Activated T-cell treated with anti-CD3 and anti-CD28 coated beads for 24 hours (primary cell): ENCODE measurements at places on chromosomes 5 and 9.

DNA sequence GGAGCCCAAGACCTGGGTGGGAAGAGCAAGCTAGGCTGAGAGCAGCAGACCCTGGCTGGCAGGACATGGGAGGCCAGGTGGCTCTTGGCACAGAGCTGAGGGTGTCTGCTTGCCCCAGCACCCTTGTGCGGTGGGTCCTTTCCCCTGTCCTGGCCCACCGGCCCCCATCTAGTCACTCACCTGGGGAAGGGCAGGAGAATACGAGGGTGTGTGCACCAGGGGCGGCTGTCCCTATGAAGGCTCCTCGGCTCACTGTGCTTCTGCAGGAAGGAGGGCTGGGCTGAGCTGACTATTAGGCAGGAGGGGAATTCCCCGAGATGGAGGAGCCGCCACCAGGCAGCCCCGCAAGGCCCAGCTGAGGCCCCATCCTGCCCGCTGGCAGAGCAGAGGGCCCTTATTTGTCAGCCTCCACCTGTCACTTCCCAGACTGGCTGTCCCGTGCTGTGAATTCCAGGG is 6.1 kb upstream of the TNIP1 start:
- peak; percentile 71 for DNase-seq

DNA sequence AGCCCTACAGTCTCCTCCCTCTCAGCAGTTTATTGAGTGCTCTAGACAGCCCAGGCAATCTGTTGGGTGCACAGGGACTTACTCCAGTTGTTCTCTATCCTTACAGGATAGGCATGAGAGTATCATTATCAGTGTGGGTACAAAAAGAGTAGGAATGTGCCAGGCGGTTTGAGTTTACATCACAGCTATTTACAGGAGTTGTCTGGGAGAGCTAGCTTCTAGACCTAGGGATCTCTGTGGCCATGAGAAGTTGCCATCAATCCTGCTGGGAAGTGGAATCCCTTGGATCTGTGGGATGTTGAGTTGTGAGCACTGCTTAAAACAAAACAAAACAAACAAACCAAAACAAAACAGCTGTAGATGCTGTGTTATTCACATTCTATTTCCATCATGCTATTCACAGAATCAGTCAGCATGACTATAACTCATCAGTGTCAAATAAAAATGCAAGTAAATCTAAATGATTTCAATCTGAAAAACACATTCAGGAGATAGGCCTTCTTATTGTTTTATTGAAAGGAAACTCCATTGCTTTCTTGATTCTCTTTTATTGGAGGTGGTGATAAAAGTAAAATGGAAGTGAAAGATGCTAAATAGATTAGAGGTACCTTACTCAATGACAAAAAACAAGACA is 552.4 kb upstream of the ZNF608 start:
- no peak for DNase-seq

DNA sequence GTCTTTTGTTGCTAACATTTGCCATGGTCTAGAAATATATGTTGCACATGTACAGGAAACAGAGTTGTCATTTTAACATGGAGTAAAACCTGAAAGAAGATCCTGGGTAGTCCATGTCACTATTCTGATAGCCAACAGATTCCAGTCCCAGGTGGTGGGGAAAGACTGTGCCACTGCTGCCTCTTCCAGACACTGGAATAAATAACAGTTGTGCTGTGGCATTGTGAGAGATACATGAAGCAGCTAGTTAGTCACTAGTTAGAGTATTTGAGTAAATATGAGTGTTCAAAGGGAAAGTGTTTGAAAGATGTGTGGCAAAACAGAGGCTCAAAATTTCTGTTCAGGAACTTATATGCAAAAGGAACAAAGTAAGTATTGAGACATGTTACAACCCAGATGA is 1408.3 kb downstream of the EFNA5 start:
- no peak for DNase-seq

GRCh38 chr5:154898210-154898609 is 39.8 kb downstream of the CNOT8 start:
- no peak for DNase-seq

- DNase-seq = no peak
Measured at GRCh38 chr5:134937526-134937925, 30.2 kb upstream of the CATSPER3 start.

DNA sequence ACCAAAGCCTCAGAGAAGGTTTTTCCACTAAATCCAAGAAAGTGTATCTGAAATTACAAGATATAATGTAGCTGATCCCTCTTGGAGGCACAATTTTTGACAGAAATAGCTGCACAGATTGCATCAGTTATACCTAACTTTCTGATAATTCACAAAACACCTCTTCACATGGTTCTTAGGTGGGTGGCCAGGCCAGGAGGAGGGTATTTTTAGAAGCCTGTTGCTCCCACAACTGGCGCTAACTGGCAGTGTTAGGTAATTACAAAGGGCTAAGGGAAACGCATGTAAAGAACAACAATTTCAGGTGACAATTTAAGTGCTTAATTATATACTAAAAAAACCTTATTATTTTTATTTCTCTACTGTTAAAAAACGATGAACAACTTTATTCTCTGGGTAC is 247.9 kb downstream of the BNC2 start:
- DNase-seq = no peak

GRCh38 chr5:130078661-130079060 is 174.4 kb downstream of the CHSY3 start:
- DNase-seq = no peak

DNA sequence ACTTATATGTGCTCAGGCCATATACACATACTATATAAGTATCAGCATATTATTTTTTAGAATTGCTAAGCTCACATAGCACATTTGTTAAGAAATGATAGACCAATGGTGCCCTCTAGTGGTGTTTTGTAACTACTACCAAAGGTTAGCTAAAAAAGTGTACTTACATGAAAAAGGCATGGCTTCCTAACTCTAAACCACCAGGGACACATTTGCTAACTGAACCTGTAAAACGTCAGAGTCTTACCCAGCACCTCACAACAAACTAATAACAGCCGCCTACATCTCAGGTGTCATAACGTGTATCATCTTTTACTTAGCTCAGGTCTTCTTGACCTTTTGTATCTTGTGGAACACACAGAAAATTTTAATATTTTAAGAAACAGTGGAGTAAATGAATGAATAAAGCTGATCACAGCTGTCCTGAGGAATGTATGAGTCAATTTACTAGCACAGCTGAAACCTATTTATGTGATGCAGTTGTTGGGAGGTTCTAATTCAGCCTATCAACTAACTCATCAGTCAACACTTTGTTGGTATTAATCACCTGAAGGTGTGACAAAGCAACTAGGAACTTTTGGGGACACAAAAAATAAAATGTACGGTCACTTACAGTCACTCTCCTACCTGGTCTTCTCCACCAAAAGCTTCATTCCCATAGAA is 72.9 kb downstream of the BAAT start:
- no peak for DNase-seq

DNA sequence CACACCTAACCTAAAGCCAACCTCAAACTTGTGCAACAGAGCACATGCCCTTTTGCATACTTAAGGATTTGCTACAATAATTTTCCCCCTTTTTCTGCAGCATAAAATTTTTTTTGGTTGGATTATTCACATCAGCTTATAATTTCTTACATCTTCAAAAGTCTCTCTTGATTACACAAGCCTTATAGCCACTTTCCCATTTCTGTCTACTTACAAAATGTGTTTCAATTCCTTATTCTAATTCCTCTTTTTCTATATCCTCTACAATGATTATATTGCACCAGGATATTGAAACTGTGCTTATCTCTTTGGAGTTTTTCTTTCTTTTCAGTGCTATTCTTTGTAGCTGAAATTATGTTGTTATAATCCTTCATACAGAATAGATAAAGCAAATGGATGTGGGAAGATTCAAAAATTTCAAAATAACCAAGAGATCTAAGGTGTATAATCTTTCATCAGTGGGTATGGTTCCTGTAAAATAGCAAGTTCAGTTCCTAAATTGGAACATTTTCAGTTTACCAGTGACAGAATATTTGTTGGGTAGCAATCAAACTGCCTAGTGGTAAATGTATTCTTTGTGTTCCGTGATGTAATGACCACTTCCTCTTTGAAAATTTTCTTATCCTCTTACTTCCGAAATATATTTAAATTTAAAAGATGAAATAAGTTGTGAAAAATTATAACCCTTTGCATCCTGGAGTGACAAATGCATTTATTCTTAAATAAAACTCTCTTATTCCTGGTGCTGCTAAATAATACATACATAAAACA is 386.8 kb upstream of the CHD1 start:
- no peak for DNase-seq

DNA sequence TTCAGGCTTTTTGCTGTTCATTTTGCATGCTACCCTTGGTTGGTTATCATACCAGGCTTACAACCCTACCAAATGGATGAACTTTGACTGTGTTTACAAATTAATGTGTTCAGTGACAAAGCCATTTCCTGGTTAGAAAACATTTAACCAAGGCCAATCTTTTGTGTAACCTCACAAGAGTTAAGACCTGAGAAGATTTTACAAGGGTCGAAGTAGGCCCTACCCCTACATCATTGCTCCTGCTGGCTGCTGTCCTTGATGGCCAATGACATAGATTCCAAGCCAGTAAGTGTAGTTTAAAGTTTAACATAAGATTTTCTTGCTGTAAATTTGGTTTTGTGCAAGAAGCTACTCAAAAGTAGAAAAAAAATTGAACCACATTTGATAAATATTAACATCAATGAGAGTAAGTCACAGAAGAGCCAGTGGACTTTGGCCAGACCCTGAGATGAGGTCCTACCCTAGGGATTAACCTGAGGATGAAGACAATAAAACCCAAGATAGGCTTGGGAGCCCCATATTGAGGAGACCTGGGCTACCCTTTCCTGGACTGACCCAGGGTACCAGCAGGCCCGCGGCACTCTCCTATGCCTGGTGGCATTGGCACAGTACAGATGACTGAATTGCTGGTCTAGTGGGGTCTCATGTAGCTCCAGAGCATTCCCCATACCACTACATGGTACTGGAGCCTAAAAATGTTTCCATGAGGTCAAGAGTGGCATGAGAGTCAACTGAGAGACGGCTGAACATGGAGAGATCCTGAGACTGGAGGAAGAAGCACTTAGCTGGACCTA is 8.3 kb downstream of the C1QTNF3 start:
- no peak for DNase-seq

GRCh38 chr5:29197631-29198454 is 1995.6 kb upstream of the CDH6 start:
- DNase-seq = no peak

GRCh38 chr5:5705010-5705409 is 282.5 kb downstream of the ICE1 start:
- no peak for DNase-seq

DNA sequence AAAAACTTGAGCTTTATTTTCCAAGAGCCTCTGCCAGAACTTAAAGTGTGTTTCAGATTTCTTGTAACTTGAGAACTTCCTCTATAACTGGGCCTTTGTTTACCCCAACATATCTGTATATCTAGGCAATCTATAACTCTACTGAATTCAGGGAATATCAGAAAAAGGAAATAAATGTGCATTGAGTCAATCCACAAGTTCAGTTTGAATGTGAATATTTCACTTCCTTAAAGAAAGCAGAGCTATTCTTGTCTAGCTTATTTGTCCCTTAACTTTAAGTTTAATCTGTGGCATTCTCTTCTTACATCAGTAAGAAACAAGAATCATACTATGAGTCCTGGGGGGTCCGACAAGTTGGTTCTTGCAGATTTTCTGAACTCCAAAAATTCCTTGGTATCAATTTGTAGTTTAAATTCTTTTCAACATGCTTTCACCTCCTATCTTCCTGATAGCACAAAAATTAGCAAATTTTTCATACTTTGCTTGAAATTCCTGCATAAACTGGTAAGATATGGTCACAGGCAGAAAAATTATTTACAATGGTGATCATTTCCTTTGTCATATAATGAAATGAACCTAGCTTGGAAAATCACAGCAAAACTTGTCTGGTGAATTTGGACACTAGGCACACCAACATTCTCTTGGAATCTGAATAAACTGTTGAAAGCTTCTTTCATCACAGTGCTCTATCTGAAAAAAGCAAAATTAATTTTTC is 19.8 kb upstream of the ITGA1 start:
- DNase-seq = no peak

GRCh38 chr9:91395106-91395552 is 28.5 kb downstream of the NFIL3 start:
- DNase-seq = no peak

DNA sequence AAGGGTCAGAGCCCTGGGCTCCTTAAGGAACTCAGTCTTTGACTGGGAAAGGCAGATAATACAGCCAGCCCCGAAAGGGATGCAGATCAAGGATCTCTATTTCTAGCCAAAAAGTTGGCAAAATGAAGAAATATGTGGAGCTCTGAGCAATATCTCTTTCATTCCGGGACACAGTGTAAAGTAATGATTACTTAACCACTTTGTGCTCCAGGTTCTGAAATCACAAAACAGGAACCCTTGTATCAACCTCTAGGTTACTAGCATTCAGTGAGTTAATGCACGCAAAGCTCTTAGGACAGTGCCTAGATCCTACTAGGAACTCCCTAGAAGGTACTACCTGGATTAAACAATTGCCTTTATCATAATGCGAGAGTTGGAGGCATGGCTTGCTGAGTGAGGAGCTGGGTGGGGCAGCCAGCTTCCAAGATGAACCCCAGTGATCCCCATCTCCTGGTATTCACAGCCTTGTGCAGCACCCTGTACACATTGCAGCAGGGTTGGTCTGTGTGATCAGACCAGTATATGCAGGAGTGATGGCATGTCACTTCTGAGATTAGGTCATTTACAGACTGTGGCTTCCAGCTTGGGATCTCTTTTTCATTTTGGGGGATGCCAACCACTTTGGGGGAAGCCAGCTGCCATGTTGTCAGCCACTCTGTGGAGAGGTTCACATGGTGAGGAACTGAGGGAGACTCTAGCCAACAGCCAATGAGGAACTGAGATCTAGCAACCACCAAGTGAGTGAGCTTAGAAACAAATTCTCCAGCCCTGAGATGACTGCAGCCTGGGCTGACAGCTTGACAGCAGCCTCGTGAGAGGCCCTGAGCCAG is 103.1 kb upstream of the SLC44A1 start:
- no peak for DNase-seq

DNA sequence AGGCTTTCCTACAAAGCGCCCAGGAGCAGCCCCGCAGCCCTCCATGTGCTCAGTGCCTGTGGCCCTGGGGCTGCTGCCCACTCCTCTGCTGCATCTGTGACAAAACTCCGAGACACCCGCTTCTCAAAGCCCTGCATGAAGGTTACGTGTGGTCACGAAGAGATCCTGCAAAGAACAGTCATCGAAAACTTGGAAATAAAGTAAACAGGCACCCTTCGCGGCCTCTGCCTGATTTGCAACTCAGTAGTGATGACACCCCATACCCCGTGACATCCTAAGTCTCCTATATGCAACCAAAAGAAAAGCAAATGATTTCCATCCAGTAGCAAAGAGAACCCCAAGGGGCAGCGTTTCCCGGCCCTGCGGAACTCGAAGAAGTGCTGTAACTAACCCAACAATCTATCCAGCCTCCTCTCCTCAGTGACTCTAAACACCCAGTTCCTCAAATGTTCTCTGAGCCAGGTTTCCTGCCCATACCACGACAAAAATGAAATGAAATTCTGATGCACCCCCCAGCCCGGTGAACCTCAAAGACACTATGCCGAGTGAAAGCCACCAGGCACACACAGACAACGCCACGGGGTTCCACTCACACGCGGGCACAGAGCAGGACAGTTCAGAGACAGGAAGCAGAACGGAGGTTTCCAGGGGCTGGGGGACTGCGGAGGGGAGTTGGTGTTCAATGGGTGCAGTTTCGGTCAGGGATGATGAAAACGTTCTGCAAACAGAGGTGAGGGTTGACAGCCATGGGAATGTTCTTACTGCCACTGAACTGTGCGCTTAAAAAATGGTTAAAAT is 19.0 kb downstream of the NACC2 start:
- DNase-seq = no peak

- no peak for DNase-seq
Measured at GRCh38 chr9:81035601-81036000, 653.7 kb downstream of the TLE1 start.
